ENCODE measurements at places on chromosomes 12 and 14. TPM values are rescaled to one million over a fixed set of nuclear protein-coding genes. Genes with fewer than 3 reads are reported as not detected.

- DNase-seq: peak; percentile 82
Measured at GRCh38 chr14:21346532-21347135, 37.2 kb downstream of the SUPT16H start.

The MGAT2 gene
- 73.6 TPM for total RNA-seq

DNA sequence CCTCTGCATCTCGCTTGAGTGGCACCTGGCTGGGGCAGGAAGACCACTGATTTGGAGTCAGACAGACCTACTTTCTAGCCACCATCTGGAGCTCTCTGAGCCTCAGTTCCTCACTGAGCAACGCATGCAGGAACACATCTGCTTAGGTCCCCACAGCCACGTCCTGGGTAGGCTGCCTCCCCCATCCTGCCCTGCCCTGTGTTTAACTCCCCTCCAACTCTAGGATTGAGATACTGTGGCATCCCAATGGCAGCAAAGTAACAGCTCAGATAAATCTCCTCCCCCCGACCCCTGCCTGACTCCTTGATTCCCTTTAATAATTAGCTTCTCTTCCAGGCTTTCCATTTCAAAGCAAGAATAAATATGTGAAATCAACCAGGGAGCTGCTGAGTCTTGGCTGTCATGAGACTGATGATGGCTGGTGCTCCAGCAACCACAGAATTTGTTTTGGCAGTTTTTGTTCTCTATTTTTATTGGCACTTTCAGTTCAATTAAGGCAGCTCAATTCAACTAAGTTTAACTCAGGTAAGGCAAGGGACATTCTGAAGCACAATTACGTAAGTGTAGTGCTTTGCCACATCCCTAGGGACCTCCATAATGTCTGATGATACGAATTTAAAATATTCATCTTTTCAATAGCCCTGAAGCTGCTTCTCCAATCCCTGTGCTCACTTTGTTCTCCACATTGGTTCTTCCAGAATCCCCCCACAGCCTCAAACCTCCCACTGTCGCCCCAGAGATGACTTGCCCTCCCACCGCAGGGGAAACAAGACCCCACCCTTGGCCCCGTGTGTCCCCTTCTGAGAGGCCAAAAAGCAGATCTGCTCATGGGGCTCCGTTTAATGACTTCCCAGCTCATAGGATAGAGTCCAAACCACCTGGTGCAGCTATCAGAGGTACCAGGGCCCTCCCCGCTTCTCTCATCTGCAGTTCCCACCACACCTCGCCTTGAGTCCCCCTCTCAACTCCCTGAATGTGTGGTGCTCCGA, 58.2 kb downstream of the ESR2 start:
- no peak for DNase-seq

The CLSTN3 gene
- total RNA-seq: 4.1 TPM

The FBLN5 gene
- total RNA-seq: 9.7 TPM
